ENCODE measurements at places on chromosomes 16 and 17.

- DNase-seq: peak; percentile 70
These were observed 48.5 kb upstream of the HELZ start for GRCh38 chr17:67293251-67294203.

- no peak for DNase-seq
These were observed 9.0 kb upstream of the MTSS2 start for GRCh38 chr16:70694868-70695218.

DNA sequence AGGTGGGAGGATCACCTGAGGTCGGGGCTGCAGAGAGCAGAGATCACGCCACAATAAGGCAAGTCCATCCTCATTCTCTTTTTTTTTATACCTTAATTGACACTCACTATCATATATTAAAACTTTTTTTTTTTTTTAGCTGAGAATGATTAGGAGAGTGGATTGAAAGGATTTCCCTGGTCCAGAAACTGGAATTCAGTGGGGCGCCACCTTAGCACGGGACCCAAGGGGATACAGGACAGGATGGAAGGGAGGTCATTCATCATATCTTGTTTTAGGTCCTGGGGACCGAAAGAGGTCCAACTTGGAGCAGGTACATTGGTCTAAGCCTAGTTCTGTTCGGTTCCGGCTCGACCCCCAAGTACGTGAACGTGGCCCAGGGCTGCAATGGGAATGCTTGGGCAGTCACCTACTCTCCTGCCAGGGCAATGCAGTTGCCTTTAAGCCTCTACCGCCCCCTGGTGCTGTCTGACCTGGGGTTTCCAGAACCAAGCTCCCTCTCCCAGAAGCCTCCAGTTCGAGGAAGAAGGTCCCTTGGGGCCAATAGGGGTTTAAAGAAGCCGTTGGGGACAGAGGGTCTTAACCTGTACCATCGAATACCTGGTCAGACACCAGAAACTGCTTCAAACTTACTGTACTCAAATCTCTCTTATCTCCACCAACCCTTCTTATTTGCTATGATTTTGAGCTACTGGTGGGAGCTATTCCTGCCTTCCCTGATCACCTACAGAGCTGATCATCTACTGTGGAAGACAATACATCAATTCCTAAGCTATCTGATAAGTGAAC, 19.9 kb upstream of the GPATCH8 start:
- peak; percentile 51 for DNase-seq

- no peak for DNase-seq
These were observed 29.4 kb downstream of the RBFOX3 start for GRCh38 chr17:79581324-79581932.

DNA sequence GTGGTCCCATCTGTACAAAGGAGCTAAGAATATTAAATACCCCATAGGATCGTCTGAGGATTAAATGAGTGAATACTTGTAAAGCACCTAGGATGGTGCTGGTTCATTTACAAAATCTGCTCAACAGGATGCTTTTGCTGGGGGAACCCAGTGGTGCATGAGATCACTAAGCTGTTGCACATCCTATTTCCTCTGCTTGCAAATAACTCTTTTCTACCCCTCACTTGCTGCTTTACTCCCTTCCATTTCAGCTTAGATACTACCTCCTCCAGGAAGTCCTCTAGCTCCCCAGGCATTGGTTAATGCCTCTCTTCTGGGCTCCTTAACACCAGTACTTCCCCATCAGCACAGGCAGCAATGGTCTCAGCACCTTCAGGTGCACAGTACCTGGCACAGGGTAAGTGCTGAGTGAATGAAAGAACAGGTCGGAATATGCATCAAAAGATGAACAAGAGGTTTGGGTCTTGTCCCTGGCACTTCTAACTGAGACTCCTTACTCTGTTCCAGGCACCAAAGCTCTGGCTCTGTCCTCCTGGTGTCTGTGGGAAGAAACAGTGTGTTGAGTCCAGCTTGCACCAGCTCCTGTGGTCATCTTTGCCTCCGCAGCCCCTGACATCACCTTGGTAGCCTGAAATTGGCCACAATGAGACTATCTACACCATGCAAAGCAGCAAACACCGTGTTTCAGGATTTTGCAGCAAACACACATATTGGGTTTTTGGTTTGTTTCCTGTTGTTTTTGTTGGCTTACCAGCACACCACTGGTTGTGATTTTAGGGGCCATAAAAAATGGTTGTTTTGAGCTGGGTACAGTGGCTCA, 24.1 kb upstream of the IL21R start:
- no peak for DNase-seq

Measured in activated naive CD4-positive, alpha-beta T cell treated with Interleukin-2 at 50 U/mL for 16 hours (primary cell).